Activated naive CD4-positive, alpha-beta T cell treated with anti-CD3 and anti-CD28 coated beads for 36 hours (primary cell): ENCODE measurements at places on chromosomes 6 and 20.

- no peak for DNase-seq
Measured at GRCh38 chr6:27986928-27987725, 30.1 kb downstream of the OR2B6 start.

DNA sequence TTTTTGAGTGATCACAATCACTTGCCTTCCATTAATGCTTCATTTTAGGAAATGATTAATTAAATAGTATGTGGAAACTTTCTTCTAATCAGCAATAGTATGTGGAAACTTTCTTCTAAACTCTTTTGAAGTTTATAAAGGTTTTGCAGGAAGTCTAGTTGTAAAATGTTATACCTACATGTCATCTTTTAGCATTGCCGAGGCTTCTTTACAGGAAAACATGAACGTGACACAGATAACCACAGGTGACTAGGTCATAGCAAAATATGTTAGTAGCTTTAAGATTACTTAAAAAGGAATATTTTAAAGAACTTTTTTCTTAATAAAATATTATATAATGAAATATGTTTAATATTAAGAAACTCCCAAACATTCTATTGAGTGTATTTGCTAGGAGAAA is 56.8 kb downstream of the SMAP1 start:
- no peak for DNase-seq

DNA sequence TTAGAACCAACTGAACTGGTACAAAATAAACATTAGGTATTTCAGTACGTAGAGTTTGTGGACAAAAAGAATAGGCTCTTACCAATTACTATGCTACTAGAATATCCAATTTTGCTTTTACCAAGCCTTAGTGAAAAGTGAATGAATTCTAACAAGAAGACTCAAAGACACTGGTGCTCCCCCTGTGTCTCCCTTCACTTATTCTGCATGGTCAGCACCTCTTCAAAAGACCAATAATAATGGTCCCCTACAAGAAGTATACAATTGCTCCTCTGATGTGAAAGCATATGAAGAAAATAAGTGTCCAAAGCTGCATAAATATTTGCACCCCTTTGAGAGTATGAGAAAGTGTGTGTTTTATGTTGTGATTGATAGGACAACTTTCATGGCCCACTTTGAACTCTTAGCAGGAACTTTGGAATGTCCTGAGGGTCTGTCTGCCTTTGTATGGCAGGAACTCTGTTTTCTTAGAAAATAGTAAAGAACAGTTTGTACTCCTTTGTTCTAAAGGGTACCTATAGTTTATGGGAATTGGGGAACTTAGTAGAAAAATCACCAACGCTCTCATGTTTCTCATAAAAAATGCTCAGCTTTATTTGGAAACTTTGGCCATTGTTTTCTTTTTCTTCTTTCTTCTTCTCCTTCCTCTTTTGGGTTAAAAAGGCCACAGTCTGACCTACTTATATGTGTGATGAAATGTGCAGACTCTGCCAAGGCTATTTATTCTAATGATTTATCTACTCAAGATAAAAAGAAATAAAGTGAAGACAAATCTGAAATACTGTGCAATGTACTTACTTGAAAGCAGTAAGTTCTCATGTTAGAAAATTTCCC is 352.4 kb downstream of the LAMA2 start:
- no peak for DNase-seq

DNA sequence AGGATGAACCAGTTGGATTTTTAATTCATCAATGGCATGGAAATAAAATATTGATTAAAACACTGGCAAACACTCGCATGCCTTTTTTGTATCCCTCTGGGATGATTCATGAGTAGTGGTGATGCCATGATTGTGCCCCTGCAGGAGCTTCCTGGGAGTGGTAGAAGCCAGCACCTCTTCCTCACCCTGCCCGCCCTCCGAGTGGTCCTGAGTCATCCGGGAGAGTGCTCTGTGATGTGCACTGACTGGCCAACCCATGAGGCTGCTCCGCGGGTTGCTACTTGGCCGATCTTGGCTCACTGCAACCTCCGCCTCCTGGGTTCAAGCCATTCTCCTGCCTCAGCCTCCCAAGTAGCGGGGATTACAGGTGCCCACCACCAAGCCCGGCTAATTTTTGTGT is 27.4 kb downstream of the GJA10 start:
- DNase-seq = no peak

- DNase-seq = no peak
Measured at GRCh38 chr6:135797361-135797760, 54.1 kb upstream of the PDE7B start.

DNA sequence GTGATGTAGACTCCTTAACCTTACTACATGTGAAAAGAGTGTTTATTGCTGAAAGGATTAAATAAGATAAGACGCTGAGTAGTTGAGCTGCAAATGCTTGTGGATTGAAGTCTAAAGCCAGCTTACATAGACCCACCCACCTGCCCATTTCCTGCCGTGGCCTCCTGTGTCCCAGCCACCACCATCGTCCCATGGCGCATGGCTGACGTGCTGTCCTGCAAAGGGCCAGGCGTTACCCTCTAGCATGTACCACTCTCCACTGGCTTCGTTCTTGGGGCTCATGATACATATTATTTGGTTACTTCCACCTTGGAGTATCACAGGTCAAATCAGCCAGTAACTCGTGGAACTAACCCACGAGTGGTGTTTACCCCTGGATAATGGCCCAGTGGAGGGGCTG is 181.8 kb downstream of the CDH4 start:
- no peak for DNase-seq

GRCh38 chr6:4856785-4857184 is 80.6 kb downstream of the CDYL start:
- DNase-seq = no peak

DNA sequence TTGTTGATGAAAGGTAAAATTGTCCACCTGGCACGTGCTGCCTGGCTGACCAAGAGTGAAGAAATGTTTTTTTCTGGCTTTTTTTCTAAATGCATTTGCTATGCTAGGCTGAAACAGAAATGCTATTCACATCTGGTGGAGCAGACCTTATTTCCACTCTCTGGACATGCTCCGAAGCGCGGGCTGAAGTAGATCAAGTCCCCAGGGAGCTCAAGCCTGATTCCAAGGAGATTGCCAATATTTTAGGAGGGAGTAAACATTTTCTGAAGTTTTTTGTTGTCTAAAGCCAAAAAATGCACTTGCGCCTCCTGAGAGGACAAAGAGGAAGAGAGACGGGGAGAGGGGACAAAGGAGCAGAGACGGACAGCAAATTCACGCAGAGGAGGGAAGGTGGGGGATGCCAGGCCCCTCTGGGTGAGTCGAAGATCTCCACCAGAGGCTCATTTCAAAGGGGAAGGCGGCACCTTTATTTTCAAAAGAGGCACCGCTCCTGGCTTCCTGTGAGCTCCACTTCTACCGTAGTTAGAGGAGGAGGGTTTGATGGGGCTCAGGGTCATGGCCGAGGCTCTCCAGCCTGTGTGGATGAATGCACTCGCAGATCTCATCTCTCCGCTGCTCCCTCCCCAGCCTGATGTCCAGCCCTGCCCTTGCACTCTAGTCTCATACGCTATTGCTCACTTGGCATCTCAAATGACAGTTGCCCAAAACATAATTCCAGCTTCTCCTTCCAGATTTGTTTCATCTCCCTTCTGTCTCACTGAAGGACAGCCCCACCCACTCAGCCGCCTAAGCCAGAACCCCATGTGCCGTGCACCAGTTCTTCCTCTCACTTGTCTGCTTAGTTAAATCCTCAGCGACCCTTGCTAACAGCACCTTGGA is 23.1 kb upstream of the SMOC2 start:
- no peak for DNase-seq

- no peak for DNase-seq
Measured at GRCh38 chr6:108002365-108003221, 44.6 kb upstream of the SEC63 start.

GRCh38 chr6:15517600-15517999 is 145.2 kb downstream of the DTNBP1 start:
- DNase-seq = no peak

DNA sequence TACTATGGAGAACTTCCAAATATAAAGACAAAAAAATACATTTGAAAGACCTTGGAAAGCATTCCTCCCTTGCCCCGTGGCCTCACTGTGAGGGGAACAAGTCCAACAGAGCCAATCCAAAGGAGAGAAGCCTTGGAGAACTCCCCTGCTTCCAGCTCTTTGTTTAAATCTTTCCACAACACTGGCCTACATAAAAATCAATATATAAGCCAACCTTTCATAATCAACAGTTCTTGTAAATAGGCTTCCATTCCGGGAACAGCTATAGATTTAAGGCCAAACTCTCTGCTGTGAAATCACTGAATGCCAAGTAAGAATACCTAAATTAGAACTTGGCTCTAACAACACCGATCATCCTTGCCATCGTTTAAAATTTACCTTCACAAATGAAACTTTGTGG is 242.1 kb downstream of the HACE1 start:
- DNase-seq = no peak

DNA sequence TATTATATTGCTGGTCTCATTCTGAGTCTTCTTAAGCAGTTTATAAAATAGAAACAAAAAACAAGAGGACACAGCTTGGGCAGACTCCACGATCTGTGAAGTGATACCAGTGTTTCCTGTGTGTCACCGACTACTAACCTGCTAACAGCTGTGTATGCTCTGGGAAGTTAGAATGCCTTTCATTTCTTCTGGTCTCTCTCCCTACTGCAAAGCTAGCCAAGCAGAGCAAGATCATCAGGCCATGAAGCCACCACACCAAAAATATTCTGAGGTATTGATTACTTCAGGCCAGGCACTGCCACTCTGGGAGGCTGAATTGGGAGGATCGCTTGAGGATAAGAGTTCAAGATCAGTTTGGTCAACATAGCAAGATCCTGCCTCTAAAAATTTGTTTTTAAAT is 46.9 kb upstream of the SMIM29 start:
- peak; percentile 34 for DNase-seq

DNA sequence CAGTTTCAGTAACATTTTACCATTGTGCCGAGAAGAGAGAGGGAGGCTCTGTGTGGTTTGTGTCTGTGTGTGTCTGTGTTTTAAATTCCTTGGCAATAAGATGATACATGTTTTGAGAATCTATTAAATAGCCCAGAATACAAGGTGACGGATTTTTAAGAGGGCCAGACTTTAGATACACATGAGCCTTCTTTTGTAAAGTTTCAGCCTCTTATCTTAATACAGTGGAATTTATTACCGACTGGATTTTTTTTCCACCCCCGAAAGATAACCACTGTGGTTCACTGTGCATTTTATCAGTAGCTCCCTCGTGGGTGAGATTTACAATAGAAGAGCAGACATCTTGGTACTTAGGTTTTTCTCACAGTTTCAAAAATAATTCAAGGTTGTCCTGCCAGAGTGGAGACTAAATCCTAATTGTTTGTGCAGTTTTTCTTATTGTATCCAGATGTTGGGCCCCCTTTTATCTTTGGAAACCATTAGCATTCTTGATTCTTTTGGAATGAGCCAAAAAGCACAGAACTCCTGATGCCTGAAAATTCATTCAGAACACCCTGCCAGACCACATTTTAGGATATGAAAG is 49.9 kb downstream of the STK4 start:
- no peak for DNase-seq

DNA sequence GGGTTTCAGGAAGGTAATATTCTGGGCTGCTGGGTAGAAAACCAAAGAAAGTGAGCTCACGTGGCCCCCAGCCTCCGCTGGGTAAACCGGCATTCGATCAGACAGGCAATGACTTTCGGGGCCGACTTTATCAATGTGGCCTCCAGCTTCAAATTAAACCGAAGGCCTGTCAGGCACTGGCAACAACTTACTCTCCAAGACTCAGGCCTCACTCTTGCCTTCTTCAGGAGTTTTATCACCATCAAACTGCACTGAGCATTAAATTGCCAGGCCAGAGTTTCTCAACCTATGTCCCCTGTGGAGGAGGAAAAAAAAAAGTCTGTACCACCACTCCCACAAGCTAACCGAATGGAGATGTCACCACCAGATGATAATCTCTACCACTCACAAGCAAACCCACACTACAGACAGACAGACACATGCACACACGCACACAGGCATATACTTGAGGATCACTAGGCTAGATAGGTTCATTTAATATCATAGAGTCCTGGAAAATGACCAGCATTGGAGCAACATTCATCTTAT is 1.1 kb upstream of the MBOAT1 start:
- DNase-seq = peak; percentile 6

DNA sequence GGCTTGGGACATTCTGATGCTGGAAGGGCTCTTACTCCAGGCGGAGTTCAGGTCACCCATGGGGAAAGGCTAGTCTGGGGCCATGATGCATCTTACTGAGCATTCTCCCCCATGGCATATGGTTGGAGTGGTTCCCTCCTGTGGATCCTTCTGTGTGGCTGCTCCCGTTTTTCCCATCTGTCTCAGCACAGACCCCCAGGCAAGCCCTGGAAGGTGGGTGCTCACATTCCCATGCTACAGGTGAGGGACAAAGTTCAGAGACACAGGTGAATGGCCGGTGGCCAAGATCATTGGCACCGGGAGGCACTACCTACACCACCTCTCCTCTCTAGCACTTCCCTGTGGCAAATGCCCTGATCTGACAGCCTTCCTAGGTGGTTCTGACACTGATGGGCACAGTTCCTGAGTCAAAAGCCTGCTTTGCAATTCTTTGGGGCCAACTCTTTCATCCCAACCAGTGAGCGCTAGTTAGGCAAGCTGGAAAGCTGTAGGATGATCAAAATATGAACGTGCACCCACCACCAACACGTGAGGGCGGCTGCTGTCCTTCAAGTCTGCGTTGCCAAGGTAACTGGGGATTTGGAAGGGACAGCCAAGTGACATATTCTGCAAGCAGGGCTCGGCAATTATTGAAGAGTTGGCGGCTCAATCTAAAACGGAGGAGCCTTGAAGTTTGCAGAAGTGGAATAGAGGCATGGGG is 124.6 kb downstream of the CDH4 start:
- no peak for DNase-seq

GRCh38 chr6:51411496-51412125 is 592.9 kb downstream of the TFAP2B start:
- no peak for DNase-seq

- peak; percentile 12 for DNase-seq
Measured at GRCh38 chr6:137390334-137390733, 103.9 kb downstream of the OLIG3 start.

DNA sequence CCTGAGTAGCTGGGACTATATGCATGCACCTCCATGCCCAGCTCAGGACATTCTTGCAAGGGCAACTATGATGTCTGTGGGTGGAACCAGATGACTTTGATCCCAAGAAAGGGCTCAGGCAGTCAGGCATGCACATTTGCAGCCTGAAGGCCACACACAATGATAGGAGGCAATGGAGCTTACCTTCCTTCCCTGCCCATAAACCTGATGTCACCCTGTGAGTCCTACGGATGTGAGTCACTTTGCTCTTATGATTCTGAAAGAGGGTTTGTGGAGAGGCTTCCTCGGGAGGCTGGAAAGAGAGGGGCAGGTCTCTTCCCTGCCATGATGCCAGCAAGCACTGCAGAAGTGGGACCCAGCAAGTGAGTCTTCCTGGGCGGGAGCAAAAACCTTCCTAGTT is 202.4 kb downstream of the LY86 start:
- no peak for DNase-seq

- no peak for DNase-seq
Measured at GRCh38 chr6:125002406-125002741, 40.1 kb downstream of the RNF217 start.

GRCh38 chr6:76881414-76881813 is 581.9 kb downstream of the HTR1B start:
- DNase-seq = no peak
